ENCODE measurements at places on chromosomes 12 and 14. TPM values are rescaled to one million over a fixed set of nuclear protein-coding genes. Genes with fewer than 3 reads are reported as not detected.

RTN1 gene
- total RNA-seq = 16.1 TPM

DNA sequence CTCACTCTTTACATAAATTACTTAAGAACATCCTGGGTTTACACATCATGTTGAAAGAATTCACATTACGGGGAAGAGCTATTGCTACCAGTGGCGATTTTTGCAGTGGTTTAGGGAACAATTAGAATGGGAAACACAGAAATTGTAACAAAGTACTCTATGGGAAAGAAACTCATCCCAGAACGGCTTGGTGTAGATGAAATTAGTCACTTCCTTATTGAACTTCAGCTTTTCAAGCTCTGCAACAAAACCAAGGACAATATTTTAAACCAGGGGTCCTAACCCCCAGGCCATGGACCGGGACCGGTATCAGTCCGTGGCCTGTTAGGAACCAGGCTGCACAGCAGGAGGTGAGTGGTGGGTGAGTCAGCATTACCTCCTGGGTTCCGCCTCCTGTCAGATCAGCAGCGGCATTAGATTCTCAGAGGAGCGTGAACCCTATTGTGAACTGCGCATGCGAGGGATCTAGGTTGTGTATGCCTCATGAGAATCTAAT lies 32.3 kb upstream of the FICD start:
- H3K4me1 ChIP-seq = no peaks in the 10 kb centered on the region
- no peak overlapping the region for H3K27ac ChIP-seq
- no peaks in the 10 kb centered on the region for H3K27me3 ChIP-seq
- H3K4me3 ChIP-seq = no peak overlapping the region
- H3K36me3 ChIP-seq = no peaks in the 10 kb centered on the region
- no peak for DNase-seq

DNA sequence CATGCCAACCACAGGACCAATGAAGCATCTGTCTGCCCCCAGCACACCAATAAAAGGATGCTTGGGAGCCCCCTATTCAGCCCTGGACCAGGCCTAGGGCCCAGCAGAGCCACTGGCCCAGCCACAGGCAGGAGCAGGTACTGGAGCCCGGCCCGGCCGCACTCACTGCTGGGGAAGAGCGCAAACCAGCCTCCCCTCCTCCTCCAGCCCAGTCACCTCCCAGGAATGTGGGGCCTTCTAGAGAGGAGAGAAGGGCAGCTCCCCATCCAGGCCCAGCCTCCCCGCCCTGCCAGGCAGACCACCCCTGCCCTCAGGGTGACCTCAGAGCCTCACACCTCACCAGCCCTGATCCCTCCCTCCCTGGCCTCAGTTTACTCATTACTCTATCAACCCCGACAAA lies 56.2 kb downstream of the CCNK start:
- no peaks in the 10 kb centered on the region for H3K36me3 ChIP-seq
- no peaks in the 10 kb centered on the region for H3K4me1 ChIP-seq
- H3K27me3 ChIP-seq = no peaks in the 10 kb centered on the region
- no peak overlapping the region for H3K4me3 ChIP-seq
- DNase-seq = no peak
- no peak overlapping the region for H3K27ac ChIP-seq

DNA sequence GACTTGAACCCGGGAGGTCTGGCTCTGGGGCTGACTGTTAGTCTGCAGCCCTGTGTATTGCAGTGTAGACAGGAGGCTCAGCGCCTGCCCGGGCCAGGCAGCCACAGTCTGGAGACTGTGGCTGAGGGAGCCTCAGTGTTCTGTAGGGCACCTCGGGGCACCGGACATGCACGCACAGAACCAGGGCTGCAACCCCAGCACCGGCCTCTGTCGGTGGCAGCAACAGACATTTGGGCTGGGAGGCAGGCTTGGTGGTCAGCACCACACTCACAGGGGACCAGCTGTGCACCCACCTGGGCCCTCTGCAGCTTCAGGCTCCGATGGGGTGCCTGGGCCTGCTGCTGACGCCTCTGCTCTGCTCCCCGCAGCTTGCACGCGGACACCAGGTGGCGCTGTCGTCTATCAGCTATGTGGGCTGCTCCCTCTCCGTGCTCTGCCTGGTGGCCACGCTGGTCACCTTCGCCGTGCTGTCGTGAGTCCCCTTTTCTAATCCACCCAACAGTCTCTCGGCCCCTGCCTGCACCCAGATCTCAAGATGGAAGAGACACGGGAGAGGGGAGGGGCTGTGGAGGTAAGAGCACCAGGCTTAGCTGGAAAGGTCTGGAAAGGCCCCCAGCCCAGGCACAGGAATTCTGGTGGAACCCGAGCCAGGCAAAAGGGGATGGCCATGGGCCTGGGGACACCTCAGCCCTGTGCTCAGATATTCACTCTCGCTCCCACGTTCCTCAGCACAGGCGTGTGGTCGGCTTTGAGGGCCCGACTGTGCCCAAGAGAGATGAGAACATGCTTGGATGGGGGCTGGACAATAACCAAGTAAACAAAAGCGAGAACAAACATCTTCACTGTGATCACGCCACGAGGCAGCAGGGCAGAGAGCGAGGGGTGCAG lies 151.0 kb downstream of the ADGRD1 start:
- H3K4me1 ChIP-seq = peaks cover 44% of the 10 kb centered on the region
- DNase-seq = peak; percentile 92
- no peaks in the 10 kb centered on the region for H3K27me3 ChIP-seq
- no peaks in the 10 kb centered on the region for H3K36me3 ChIP-seq
- peak overlapping the region; percentile 53 for H3K27ac ChIP-seq
- no peak overlapping the region for H3K4me3 ChIP-seq

- H3K36me3 ChIP-seq = peaks cover 3% of the 10 kb centered on the region
- H3K27ac ChIP-seq = peak overlapping the region; percentile 99
- H3K4me1 ChIP-seq = peaks cover 31% of the 10 kb centered on the region
- no peak for DNase-seq
These were observed 1.7 kb downstream of the CREBL2 start for GRCh38 chr12:12613344-12613743.

ESPL1 gene
- total RNA-seq = not detected

DNA sequence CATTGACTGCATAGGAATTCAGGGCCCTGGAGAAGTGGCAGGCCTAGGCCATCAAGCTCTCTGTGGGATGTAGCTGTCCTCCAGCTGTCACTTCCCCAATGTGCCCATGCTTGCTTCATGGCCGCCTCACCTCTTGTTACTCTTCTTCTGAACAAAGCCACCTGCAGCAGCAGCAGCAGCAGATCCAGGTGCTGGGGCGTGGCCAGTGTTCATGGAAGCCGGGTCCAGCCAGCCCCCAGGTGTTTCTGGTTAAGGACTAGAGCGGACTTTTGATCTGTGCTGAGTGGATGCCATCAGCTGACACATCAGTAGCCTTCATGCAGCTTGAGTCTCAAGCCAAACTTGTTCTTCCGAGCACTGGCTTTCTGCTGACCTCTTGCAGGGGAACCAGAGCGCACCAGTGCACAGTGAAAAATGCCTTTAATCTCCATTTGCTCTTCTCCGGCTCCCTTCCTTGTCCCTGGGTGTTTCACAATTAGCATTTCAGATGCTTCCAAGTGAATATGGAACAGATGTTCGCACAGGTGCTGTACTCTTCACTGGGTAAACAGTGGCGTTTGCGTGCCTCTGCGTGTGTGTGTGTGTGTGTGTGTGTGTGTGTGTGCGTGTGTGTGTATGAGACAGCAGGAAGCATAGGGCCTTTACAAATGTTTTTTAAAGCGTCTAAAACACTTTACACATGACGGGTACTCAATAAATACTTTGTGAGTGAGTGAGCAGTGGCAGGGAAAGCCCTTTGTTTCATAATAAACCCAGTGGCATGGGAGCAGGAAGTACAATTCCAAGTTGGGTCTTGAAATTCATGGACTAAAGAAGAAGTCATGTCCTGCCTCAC lies 20.1 kb downstream of the TPCN1 start:
- no peak overlapping the region for H3K4me3 ChIP-seq
- peak; percentile 57 for DNase-seq
- H3K4me1 ChIP-seq = peaks cover 64% of the 10 kb centered on the region
- H3K36me3 ChIP-seq = no peaks in the 10 kb centered on the region
- H3K27ac ChIP-seq = peak overlapping the region; percentile 72
- no peaks in the 10 kb centered on the region for H3K27me3 ChIP-seq

TROAP gene
- not detected for total RNA-seq

CLEC4D gene
- total RNA-seq = not detected

CD27 gene
- total RNA-seq = not detected

TEX22 gene
- 0.84 TPM for total RNA-seq

DNA sequence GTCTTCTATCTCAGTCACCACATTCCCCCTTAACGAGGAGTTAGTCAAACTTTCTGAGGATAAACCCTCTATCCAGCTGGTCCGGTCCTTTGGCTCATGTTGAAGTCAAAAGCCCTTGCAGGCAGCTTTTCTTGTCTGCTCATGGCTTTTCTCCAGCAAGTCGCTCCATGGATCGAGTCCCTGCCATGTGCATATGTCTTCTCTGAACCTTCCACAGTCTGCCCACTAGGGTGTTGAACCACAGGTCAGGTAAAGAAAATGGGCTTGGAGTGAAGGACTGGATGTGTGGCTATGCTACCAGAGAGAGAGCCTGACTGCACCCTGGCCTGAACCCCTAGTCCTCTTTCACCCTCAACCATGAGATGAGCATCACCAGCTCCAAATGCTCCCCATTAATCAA lies 22.8 kb downstream of the C14orf132 start:
- no peaks in the 10 kb centered on the region for H3K36me3 ChIP-seq
- no peak overlapping the region for H3K4me3 ChIP-seq
- no peaks in the 10 kb centered on the region for H3K27me3 ChIP-seq

GRCh38 chr14:59032826-59033225 lies 155.6 kb upstream of the DAAM1 start:
- no peaks in the 10 kb centered on the region for H3K4me1 ChIP-seq
- no peak for DNase-seq
- H3K36me3 ChIP-seq = no peaks in the 10 kb centered on the region
- no peak overlapping the region for H3K27ac ChIP-seq

DNA sequence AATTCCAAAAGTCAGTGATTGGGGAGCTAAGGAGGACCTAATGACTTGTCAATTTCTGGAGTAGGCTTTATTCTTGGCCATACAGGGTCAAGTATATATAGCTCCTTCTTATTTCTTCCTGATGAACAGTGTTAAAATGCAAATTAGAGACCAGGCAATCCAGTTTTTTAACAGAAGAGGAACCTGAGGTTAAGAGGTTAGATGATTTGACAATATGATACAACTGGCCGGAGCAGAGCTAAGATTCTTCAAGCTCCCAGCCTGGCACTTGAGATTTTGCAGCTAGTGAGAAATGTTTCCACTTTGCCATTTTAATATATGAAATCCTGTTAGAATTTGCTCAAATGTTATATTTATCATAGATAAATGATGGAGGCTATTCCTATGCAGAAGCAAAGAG lies 204.0 kb downstream of the SSPN start:
- no peak for DNase-seq
- no peak overlapping the region for H3K4me3 ChIP-seq
- no peaks in the 10 kb centered on the region for H3K4me1 ChIP-seq
- H3K36me3 ChIP-seq = peaks cover 25% of the 10 kb centered on the region
- H3K27ac ChIP-seq = no peak overlapping the region
- H3K27me3 ChIP-seq = no peaks in the 10 kb centered on the region

- peak overlapping the region; percentile 15 for H3K27ac ChIP-seq
- H3K4me3 ChIP-seq = peak overlapping the region; percentile 59
- H3K36me3 ChIP-seq = no peaks in the 10 kb centered on the region
- DNase-seq = peak; percentile 94
- no peaks in the 10 kb centered on the region for H3K27me3 ChIP-seq
These were observed 2.5 kb downstream of the NUAK1 start for GRCh38 chr12:106136263-106136662.

PIP4P1 gene
- total RNA-seq = 18.2 TPM

DNA sequence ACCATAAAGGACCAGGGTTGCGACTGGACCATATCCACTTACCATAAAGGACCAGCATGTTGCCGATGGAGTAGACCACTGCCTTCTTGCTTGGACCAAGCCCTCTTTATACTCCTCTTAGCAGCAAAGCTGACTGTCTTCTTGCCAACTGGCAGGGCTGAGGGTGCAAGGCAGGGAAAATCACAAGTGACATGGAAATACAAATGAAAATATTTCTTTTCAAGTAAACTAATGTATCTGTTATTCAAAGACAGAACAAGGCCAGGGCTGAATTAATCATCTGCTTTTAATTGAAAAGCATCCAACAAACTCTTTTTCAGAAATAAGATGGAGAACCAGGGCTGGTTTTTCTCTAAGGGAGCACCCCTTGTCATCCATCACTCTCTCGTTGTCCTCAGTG lies at the start of gene CELA1:
TSS of gene CELA1 (minus strand) at position 99 of the 400 bp plus-strand sequence. CDS start at position 58, 41 bp downstream.
- peaks cover under 1% of the 10 kb centered on the region for H3K4me1 ChIP-seq
- no peaks in the 10 kb centered on the region for H3K36me3 ChIP-seq
- H3K27ac ChIP-seq = no peak within 1 kb of the TSS
- DNase-seq = no peak

KRT5 gene
- not detected for total RNA-seq

DNA sequence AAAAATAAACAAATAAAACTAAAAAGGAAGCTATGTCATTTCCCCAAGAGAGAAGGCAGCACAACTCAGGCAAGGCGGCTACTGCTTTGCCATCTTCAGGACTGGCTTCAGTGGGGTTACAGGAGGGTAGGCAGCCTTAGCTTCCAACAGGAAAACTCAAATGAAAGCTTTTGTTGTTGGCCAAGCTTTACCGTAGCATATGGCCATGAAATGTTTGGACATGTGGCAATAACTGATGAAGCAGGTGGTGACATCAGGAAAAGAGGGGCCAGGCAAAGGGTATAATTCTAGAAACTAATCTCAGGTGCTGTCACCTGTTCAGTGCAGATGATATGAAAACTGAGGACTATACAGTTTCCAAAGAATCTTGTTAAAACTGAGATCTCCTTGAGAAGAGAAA lies 22.8 kb upstream of the NPFF start:
- no peak for DNase-seq
- H3K27ac ChIP-seq = no peak overlapping the region
- no peaks in the 10 kb centered on the region for H3K27me3 ChIP-seq
- peaks cover 3% of the 10 kb centered on the region for H3K36me3 ChIP-seq
- no peaks in the 10 kb centered on the region for H3K4me1 ChIP-seq

DNA sequence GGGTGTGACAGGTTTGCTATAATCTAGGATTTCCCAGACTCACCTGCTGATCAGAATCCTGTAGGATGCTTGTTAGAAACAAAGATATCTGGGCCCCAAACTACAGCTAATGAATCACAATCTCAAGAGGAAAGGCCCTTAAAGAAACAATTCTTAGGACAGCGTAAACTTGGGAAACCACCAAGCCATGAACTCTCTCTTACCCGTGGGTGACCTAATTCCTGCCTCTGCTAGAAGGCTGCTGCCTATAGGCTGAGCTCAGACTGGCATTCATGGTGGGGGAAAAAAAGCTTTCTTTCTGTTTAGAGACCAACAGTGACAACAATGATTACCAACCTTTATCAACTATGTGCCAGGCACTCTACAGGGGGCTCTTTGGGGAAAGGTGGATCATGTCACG lies 213.9 kb upstream of the FKBP4 start:
- no peaks in the 10 kb centered on the region for H3K36me3 ChIP-seq
- H3K4me3 ChIP-seq = no peak overlapping the region
- no peaks in the 10 kb centered on the region for H3K4me1 ChIP-seq
- no peak for DNase-seq
- H3K27me3 ChIP-seq = no peaks in the 10 kb centered on the region

GRCh38 chr12:32170437-32170998 lies 63.9 kb downstream of the BICD1 start:
- no peaks in the 10 kb centered on the region for H3K4me1 ChIP-seq
- H3K4me3 ChIP-seq = no peak overlapping the region
- H3K36me3 ChIP-seq = no peaks in the 10 kb centered on the region
- no peak overlapping the region for H3K27ac ChIP-seq
- DNase-seq = no peak

GRCh38 chr14:91509083-91509877 lies 830 bp downstream of the PPP4R3A start:
- H3K36me3 ChIP-seq = no peaks in the 10 kb centered on the region
- no peaks in the 10 kb centered on the region for H3K4me1 ChIP-seq
- peak overlapping the region; percentile 83 for H3K4me3 ChIP-seq
- DNase-seq = no peak
- peak overlapping the region; percentile 99 for H3K27ac ChIP-seq

- no peaks in the 10 kb centered on the region for H3K27me3 ChIP-seq
- no peaks in the 10 kb centered on the region for H3K36me3 ChIP-seq
- H3K27ac ChIP-seq = no peak overlapping the region
- H3K4me1 ChIP-seq = no peaks in the 10 kb centered on the region
- H3K4me3 ChIP-seq = no peak overlapping the region
These were observed 7.7 kb downstream of the TMED10 start for GRCh38 chr14:75168586-75169335.
